Activated CD4-positive, alpha-beta memory T cell treated with anti-CD3 and anti-CD28 coated beads, Interleukin-2, amount 10 ng/mL, durations not matched to agents 7 days and 5 days (primary cell): ENCODE measurements at places on chromosomes 5 and 9. TPM values are rescaled to one million over a fixed set of nuclear protein-coding genes. Genes with fewer than 3 reads are reported as not detected.

GRCh38 chr5:167898361-167899042 is 392.9 kb upstream of the WWC1 start:
- H3K4me3 ChIP-seq: no peak overlapping the region
- H3K4me1 ChIP-seq: no peaks in the 10 kb centered on the region
- no peak for DNase-seq
- no peak overlapping the region for H3K27ac ChIP-seq
- no peaks in the 10 kb centered on the region for H3K27me3 ChIP-seq
- H3K36me3 ChIP-seq: no peaks in the 10 kb centered on the region

- no peak overlapping the region for H3K4me3 ChIP-seq
- H3K36me3 ChIP-seq: peaks cover 18% of the 10 kb centered on the region
- no peak overlapping the region for H3K27ac ChIP-seq
- H3K27me3 ChIP-seq: no peaks in the 10 kb centered on the region
Measured at GRCh38 chr5:33999978-34000377, 7.9 kb downstream of the AMACR start.

GRCh38 chr9:126642839-126643238 is 29.1 kb downstream of the LMX1B start:
- peaks cover 67% of the 10 kb centered on the region for H3K27me3 ChIP-seq
- DNase-seq: no peak
- no peak overlapping the region for H3K27ac ChIP-seq
- no peaks in the 10 kb centered on the region for H3K36me3 ChIP-seq
- no peak overlapping the region for H3K4me3 ChIP-seq

DNA sequence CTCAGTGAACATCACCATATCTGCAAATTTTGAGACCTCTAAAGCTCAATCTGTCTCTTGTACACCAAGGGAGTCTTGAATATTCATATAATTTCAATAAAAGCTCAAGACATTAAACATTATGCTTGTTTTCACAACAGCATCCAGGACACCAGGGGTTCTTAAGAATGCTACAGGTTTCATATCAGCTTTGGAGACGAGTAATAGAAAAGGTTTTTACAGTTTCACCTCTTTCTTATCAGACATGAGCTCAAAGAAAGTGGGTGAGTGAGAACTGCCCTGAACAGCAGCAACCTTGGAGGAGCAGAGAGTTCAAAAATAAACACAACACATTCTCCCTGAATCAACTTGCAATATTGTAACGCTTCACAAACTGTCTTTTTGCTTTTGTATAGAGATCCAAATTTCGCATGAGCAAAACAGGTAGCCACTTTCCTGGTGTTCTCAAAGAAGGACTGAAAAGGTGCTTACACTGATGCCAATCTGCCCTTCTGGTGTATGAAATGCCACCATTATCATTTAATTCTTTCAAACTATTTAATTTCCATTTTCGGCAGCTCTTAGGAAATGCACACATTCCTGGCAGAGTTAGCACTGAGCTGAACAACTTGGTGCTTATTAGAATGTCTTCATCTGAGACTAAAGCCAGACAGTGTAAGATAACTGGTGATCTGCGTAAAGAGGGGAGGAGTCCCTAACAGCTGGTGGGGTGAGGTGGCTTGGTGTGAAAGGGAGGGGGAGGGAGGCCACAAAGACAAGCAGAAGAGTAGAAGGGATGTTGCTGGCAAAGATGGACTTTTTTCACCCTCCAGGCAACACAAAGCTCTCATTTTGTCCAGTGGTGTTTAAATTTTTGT is 535.3 kb downstream of the PDE4D start:
- no peak overlapping the region for H3K4me3 ChIP-seq
- H3K27ac ChIP-seq: no peak overlapping the region
- H3K36me3 ChIP-seq: no peaks in the 10 kb centered on the region
- peaks cover 28% of the 10 kb centered on the region for H3K27me3 ChIP-seq
- no peak for DNase-seq
- H3K4me1 ChIP-seq: no peaks in the 10 kb centered on the region

GRCh38 chr9:116447934-116448333 is 239.2 kb upstream of the TRIM32 start:
- H3K4me1 ChIP-seq: no peaks in the 10 kb centered on the region
- no peak for DNase-seq
- H3K27ac ChIP-seq: no peak overlapping the region
- H3K27me3 ChIP-seq: no peaks in the 10 kb centered on the region
- H3K36me3 ChIP-seq: no peaks in the 10 kb centered on the region

- no peak overlapping the region for H3K27ac ChIP-seq
- no peak for DNase-seq
- H3K4me3 ChIP-seq: no peak overlapping the region
- no peaks in the 10 kb centered on the region for H3K36me3 ChIP-seq
- no peaks in the 10 kb centered on the region for H3K4me1 ChIP-seq
- peaks cover 5% of the 10 kb centered on the region for H3K27me3 ChIP-seq
Measured at GRCh38 chr9:124553738-124554137, 46.5 kb upstream of the NR5A1 start.

DNA sequence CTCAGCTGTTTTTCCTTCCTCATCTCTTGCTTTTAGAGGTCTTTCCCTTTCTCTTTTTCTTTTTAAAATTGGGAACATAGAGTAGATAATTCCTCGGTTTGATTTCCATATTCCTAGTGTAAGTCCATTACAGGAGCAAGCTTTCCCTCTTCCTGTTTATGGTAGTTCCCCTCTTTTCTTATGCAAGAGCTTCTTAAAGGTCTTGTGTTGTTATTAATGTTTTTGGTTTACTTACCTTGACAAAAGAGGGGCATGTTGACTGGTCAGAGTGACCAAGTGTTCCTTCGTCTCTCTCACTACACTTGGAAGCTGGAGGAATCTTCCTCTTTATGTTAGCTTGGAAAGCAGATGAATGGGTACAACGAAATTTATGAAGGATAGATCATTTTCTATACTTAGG is 8.3 kb downstream of the ATG10 start:
- no peak for DNase-seq
- H3K36me3 ChIP-seq: peaks cover 52% of the 10 kb centered on the region
- no peak overlapping the region for H3K4me3 ChIP-seq
- no peaks in the 10 kb centered on the region for H3K27me3 ChIP-seq
- no peak overlapping the region for H3K27ac ChIP-seq

DNA sequence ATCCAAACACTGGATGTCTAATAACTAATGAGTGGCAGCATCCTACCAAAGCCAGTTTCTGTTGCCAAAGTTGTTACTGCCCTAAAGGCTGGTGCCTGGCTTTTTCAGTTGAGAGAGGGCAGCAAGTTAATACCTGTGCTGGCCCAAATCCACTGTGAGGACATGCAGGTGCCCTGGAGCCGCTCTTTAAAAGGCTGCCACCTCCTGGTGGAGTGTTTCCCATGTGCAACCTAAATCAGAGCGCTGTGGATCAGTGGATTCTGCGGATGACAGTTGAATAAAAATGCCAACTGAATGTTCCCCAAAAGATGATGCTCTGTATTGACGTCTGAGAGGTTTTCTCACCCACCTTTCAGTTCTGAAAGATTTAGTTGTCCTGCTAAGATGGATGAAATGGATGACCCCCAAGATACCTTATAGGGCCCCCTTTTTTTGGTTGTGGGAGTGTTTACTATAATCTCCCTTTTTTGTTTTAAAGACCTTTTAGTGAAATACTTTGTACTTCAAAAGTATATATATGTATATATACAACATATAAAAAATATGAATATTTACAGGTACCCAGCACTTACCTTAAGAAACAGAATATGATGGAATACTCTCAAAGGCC is 146.4 kb downstream of the EGFLAM start:
- no peaks in the 10 kb centered on the region for H3K4me1 ChIP-seq
- no peak overlapping the region for H3K27ac ChIP-seq
- no peak overlapping the region for H3K4me3 ChIP-seq
- DNase-seq: no peak
- no peaks in the 10 kb centered on the region for H3K36me3 ChIP-seq

- DNase-seq: no peak
- H3K4me3 ChIP-seq: no peak overlapping the region
- H3K36me3 ChIP-seq: no peaks in the 10 kb centered on the region
- H3K27me3 ChIP-seq: no peaks in the 10 kb centered on the region
- no peaks in the 10 kb centered on the region for H3K4me1 ChIP-seq
Measured at GRCh38 chr5:42819745-42820144, 8.1 kb upstream of the SELENOP start.

DNA sequence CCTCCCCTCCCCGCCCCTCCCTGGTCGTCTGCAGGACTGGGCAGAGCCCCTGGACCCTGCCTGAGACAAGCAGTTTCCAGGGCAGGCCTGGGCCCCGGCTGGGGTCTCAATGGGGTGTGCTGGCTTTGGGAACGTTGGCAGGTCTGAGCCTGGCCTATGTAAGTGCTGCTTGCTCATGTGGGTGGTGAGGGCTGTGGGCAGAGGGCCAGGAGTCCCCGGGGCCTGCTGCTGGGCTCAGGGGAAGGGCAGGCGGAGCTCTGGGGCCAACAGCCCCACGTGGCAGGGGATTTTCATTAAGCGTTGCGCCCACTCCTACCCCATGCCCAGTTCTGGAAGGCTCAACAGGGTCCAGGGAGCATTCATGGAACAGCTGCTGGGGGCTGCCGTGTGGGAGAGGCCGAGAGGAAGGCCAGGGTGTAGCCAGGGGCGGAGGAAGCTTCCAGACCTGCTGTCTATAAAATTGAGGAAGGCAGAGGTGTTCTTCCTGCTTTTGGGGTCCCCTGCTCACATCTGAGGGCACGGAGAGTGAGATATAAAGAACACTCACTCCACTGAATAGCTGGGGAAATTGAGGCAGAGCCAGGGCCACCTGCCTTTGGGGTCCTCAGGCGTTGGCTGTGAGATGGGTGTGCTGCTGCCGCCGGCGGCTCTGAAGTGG is 32.5 kb downstream of the RXRA start:
- DNase-seq: no peak
- no peaks in the 10 kb centered on the region for H3K4me1 ChIP-seq
- H3K27me3 ChIP-seq: no peaks in the 10 kb centered on the region
- no peak overlapping the region for H3K4me3 ChIP-seq
- H3K27ac ChIP-seq: no peak overlapping the region
- no peaks in the 10 kb centered on the region for H3K36me3 ChIP-seq

DNA sequence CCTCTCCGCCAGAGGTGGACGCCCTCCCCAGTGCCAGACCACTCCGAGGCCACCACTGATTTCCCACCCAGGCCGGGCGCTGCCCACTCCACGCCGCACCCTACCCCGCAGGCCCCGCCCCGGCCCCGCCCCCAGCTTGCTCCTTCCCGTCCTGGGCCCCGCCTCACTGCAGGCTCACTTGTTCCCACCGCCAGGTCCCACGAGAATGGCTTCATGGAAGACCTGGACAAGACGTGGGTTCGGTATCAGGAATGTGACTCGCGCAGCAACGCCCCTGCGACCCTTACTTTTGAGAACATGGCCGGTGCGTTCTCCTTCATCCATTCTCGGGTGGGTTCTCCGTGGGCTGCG is 6.5 kb downstream of the LRRC26 start:
- H3K36me3 ChIP-seq: no peaks in the 10 kb centered on the region
- no peak overlapping the region for H3K4me3 ChIP-seq
- H3K27ac ChIP-seq: no peak overlapping the region
- H3K4me1 ChIP-seq: peaks cover 6% of the 10 kb centered on the region
- H3K27me3 ChIP-seq: peaks cover 27% of the 10 kb centered on the region

GRCh38 chr5:54822324-54822687 is 163.1 kb downstream of the ESM1 start:
- H3K36me3 ChIP-seq: no peaks in the 10 kb centered on the region
- H3K4me1 ChIP-seq: no peaks in the 10 kb centered on the region
- no peak for DNase-seq

Gene NUTM2F
- not detected for total RNA-seq

Gene C5orf47
- not detected for total RNA-seq

Gene ADGRV1
- total RNA-seq: not detected

Gene AGPAT2
- 17.2 TPM for total RNA-seq

Gene N4BP3
- 4.4 TPM for total RNA-seq

Gene CXCL14
- total RNA-seq: not detected

Gene RXRA
- total RNA-seq: 7.8 TPM

Gene GCNT4
- 1.5 TPM for total RNA-seq

Gene SLCO6A1
- not detected for total RNA-seq
